Astrocyte of the spinal cord (primary cell): ENCODE measurements at places on chromosomes 11 and 22.

- no peak for DNase-seq
These were observed 1.0 kb upstream of the TUBA8 start for GRCh38 chr22:18109410-18110193.

DNA sequence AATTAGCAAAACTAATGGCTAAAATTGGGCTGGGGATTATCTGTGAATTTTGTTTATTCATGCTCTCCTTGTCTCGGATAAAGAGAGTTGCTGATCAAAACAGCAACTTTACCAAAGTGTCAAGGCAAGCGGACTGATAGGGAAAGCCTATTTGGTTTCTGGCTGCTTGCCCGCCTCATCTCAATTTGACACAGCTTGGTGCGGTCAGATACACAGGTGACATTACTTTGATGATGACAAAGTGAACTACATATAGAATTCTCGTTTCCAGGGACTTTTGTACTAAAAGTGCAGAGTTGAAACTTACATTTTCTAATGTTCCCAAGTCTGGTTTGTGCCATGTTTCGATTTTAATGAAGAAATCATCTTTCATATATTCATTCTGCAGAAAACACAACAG lies 22.8 kb downstream of the PITPNB start:
- no peak for DNase-seq

GRCh38 chr11:127888386-127888785 lies 699.0 kb downstream of the ETS1 start:
- DNase-seq: no peak

GRCh38 chr22:39316440-39317083 lies 2.9 kb downstream of the RPL3 start:
- peak; percentile 94 for DNase-seq

GRCh38 chr11:123193742-123194141 lies 1.3 kb downstream of the CLMP start:
- DNase-seq: no peak

GRCh38 chr11:27965559-27965958 lies 142.4 kb downstream of the KIF18A start:
- DNase-seq: no peak

GRCh38 chr22:23384431-23384830 lies 195.7 kb downstream of the IGLL1 start:
- no peak for DNase-seq

DNA sequence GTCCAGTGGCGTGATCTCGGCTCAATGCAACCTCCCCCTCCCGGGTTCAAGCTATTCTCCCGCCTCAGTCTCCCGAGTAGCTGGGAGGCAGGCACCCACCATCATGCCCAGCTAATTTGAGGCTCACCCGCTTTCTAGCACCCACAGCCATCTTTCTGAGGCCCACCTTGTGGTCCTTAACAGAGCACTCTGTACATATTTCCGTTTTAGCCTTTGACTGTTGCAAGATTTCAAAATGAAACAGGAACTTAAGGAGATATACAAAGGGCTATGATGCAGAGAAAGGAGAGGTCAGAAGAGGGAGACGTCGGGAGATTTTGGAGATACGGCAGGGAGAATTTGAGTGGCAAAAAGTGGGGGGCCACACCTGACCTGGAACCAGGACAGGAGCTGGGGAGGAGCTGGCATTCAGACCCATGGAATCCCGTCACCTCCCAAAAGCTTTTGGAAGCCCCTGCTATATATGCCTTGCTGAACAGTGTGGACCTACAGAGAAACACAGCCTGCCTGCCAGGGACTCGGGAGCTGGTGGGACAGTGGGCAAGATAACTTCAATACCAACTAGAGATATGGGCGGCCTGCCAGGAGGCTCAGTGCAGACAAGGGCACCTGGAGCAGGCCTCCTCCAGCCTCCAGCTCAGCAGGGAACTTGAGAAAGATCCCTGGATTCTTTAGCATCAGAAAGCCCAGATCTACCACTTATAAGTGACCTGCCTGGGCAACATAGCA lies 8.0 kb upstream of the CLCF1 start:
- no peak for DNase-seq

GRCh38 chr11:109957000-109957399 lies 136.2 kb upstream of the ZC3H12C start:
- no peak for DNase-seq

DNA sequence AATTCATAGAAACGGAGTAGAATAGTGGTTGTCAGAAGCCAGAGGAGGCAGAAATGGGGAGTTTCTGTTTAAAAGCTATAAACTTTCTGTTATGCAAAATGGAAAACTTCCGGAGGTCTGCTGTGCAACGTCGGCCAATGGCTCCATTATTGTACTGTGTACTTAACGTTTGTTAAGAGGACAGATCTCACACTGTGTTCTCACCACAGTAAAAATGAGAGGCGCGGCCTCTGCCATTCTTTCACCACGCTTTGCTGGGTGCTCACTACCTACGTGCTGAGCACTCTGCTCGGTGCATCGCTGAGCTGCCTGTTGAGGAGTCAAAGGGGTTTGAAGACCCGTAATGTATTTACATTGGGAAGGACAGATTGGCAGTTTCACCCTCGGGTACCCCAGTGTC lies 218.8 kb upstream of the B3GAT1 start:
- no peak for DNase-seq

DNA sequence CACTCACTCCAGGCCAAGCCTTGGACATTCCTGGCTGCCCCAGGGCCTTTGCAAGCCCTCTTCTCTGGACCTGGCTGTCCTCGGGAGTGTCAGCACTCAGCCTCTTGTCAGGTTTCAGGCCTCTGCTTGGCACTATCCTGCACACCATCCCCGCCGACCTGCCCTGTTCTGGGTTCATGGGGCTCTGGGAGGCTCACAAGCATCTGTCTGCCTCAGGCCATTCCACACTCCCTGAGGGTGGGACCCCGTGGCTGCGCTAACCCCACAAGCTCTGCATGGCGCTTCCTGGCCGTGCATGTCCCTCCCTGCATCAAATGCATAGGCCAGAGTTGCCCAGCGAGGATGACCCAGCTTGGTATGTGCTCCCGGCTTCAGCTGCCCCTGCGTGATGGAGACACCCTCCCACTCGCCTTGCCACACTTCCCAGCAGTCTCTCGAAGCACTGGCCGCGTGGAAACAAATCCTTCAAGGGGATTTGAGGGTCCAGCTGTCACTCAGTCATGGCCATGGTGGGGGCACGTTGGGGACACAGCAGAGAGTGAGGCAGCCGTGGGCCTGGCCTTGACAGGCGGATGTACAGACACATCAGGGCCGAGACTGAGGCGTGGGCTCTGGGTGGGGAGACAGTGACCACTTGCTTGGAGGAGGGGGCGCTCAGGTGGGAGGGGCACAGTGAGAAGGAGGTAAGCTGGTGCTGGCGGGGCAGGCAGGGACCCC lies 87.3 kb downstream of the KCNQ1 start:
- no peak for DNase-seq

DNA sequence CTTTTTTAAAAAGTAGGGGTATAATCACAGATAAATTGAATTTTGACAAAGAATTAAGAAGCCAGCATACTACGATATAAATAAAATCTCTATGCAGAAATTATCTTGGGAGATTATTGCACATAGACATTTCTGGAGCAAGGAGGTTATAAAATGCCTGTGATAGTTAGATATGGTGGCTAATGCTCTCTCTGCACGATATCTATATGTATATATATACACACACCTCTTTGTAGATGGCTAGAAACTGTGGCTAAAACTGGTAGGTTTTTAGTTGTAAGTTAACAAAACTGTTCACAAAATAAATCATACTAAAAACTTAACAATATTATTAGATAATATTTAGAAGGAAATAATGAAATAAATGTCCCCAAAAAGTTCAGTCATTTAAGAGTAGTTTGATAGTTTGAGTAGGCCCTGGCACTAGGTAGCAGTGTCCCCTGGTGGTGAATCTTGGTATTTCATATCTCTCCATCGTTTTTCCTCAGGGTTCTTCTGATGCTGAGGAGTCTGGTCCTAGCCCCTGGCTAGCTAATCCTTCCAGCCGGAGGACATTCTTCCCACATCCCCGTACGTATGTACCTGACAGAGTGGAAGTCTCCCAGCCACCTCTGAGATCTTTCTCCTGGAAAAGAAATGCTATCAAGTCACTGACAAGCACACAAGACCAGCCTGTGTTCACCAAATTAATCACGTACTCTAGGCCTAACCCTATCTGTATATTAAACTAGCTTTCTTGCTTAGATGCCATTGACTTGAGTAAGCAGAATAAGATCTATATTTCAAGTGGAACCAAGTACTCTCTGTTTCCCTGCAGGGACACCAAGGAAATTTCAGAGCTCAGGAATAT lies 32.2 kb downstream of the ART5 start:
- peak; percentile 44 for DNase-seq

GRCh38 chr11:44747836-44748235 lies 21.1 kb downstream of the TSPAN18 start:
- DNase-seq: no peak

DNA sequence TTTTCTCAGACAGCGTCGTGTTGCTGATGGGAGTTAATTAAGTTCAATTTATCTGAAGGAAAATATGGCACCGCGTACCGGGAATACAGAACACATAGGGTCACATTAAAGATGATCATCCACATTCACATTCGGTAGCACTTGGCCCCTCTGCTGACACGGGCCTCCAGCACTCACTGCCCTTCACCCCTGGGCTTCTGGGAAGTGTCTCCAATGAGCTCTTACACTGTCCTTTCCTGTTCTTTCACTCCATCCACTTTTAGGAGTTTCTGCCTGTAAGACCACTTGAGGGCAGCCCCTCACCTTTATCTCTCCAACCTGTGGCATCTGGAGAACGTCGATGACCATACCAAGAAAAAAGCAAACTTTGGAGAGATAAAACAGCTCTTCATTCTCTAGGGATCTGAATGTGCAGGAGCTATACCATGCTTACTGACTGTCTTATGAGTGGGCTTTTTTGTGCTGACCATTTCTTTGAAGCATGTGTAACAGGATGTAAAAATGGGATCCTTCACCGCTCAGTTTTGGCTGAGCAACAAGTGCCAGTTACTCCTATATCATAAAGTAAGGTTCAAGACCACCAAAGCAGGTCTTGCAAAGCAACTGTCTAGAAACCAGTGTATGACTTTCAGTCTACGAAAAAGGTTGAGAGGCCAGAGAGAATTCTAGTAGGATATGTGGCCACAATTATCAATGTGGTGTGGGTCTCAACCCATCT lies 1.1 kb upstream of the SERGEF start:
- peak; percentile 8 for DNase-seq

DNA sequence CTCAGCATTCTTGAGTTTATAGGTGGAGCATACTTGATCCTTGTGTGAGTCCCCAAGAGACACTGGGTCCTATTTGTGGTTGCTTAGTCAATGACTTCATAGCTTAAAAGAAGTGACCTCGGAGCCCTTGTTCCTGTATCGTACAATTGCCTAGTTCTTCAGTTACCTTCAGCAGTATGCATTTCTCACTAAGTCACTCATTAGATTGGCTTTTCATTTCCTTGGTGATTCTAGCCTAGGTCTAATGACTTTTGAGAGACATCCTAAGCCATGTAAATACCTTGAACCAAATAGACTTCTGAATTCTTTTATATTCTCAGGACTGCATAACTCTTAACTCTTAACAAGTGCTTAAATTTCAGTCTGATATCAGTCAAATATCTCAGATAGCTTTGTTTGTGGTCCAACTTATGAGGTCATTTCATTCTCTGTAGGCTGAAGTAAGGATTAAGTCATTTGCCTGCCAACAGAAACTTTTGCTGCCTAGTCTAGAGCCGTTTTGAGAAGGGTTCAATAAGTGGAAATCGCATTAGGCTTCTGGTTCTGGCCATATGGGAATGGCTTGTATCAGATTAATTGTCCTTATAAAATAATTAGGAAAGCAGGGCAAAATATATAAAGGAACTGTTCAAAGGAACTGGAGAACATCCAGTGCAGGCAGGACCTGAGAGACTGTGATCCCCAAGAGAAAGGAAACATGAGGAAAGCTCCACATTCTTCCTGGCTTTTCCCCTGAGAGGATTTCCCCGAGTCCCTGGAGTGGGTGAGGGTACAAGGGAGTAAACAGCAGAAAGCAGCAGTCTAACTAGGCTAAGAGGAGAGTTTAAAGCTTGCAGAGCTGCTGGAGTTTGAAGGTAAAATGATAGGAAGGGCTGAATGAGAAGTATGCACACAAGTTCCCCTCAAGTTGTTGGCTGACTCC lies 39.9 kb downstream of the TRAF6 start:
- DNase-seq: peak; percentile 86
